H4 (cell line): ENCODE measurements at places on chromosomes 4 and X. TPM values are rescaled to one million over a fixed set of nuclear protein-coding genes. Genes with fewer than 3 reads are reported as not detected.

OPRPN gene
- not detected in 2 replicates for total RNA-seq

RASSF6 gene
- 0.08 TPM in 1 of 2 replicates, not detected in the other for total RNA-seq

NPY2R gene
- not detected in 2 replicates for total RNA-seq

MCF2 gene
- total RNA-seq: 0.49 and 0.95 TPM in 2 replicates

PRDM5 gene
- total RNA-seq: 9.1 and 11.7 TPM in 2 replicates

LGI2 gene
- 0.04 and 0.12 TPM in 2 replicates for total RNA-seq

DMP1 gene
- total RNA-seq: not detected in 2 replicates
